ENCODE measurements at places on chromosomes 7 and 10.

DNA sequence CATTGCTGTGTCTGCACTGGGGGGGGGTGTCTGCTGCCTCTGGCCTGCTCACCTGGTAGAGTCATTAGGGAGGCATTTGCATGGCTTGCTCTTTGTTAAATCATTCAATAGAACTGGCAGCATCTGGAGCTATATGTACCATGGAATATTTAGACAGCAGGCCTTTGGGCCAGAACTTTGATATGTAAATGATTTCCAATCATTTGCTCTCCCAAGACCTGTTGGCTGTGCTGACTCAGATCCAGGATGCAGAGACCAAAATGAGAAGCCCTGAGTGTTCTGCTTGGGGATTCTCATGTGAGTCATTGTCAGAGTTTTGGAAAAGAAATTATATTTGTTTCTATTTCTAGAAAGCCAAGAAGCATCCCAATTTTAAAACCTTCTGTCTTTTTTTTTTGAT lies 257.6 kb upstream of the IGFBP3 start:
- no peak for DNase-seq

GRCh38 chr7:99027241-99027640 lies 116.7 kb downstream of the SMURF1 start:
- no peak for DNase-seq

DNA sequence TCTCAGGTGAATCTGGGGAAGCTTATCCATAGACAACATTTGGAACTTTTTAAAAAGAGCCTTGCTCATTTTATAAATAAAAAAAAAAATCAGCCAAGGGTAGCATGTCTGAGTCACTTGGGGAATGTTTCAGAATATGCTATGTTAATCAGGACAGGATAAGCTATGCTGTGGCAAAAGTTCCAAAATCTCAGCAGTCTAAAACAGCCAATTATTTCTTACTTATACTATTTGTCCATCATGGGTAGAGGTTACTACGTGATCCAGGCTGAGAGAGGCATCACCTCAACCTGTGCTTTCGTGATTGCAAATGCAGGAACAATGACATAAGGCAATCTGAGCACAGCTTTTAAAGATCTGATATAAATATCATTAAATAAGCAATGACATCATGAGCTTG lies 6.5 kb downstream of the SLC13A1 start:
- no peak for DNase-seq

DNA sequence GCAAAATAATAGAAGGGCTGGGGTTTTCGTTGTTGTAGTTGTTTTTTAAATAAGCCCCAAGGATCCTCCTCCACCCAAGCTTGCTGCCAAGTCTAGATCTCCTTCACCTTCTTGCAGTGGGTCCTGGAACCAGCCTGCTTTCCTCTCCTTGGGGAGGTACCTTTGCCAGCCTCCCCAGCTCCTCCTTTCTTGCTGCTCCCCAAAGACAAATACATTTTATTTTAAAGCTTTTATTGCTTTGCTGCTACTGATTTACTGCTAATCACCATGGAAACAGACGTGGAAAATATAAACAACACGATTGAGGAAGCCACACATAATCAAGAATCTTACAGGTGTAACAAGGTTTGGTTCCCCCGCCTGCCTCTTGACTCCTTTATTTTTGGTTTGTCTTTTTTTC lies 17.4 kb upstream of the SLF2 start:
- DNase-seq: no peak

- no peak for DNase-seq
These were observed 106.4 kb upstream of the CDCA7L start for GRCh38 chr7:22051886-22052673.

GRCh38 chr10:2837674-2838073 lies 229.7 kb upstream of the PFKP start:
- DNase-seq: no peak

DNA sequence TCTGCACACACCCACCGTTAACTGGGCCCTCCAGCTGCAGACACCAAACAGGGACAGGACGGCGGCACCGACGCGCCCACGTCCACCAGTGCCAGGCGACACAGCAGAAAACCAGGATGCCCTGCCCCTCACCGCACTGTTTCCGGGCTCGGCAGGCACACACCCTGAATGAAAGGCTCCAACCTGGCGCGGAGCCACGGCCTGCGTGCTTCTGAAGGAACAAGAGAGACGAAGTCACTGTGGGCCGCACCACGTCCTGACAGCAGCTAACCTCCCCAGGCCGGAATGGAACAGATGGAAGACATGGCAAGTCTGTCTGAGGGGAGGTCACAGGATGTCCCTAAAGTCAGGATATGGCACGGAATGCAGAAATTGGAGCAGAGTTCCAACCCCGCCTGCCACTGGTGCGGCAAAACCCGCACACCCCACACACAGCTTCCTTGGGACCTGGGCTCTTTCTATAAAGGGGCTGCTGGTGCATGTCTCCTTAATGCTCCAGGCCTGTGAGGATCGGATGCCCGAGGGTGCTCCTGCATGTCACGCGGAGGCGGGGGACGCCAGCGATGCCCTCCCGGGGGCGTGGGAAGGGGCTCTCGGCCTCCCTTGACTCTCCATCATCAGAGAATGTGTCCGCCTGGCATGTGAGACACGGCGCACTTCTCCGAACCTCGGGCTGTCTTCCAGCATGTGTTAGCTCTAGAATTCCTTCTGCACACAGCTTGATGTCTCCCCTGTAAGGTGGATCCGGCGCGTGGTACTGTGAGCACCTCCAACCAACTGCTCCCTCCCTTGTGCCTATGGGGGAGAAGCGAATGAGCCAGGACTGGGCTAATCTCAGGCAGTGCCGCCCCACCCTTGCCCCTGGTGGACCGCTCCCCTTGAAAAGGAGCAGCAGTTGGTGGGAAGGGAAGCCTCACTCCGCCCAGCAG lies 3.9 kb upstream of the GPER1 start:
- no peak for DNase-seq

DNA sequence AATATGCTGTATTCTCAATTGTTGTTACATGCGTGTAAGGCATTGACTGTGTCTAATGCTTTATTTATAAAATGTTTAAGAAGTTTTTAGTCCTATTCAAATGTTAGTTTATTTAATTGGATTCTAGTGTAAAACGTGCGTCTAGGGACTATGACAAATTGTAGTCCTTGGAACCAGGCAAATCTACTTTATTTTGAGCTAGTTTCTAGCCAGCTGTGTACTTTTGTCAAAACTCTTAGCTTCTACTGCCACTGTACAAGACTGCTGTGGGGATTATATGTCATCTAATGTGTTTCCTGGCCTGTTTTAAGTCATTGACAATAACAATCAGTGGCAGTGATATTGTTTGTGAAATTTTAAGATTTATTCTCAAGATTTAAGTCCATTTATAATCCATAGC lies 220.5 kb upstream of the SEMA3D start:
- DNase-seq: no peak

DNA sequence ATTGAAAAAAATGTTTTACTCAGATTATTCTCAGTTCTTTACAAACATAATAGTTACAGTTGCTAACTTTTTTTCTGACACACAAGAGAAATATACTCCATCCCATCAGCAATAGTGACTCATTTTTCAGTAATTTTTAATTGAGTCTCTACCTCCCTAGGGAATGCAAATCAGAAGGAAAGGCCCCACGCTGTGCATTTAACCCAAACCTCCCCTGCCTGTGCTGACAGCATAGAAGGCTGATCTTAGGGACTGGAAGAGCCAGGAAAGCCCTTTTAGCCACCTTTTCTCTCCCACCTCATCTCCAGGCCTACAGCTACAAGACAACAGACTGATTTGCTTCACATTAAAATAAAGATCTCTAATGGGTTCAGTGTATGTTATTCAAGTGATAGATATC lies 24.7 kb upstream of the PIK3CG start:
- no peak for DNase-seq

DNA sequence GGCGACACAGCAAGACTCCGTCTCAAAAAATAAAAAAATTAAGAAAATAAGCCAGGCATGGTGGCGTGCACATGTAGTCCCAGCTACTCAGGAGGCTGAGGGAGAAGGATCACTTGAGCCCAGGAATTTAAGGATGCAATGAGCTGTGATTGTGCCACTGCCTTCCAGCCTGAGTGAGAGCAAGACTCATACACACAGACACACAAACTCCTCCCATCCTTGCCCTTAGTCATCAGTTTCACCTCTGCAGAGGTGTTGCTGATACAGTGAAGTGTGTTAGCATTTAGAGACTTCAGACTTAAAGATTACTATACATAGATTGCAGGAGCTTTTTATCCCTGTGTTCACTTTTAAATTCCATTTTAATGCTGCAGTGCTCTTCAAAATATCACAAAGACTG lies 5.5 kb upstream of the H2AZ2 start:
- no peak for DNase-seq

GRCh38 chr7:17168416-17168815 lies 130.0 kb upstream of the AHR start:
- DNase-seq: no peak

DNA sequence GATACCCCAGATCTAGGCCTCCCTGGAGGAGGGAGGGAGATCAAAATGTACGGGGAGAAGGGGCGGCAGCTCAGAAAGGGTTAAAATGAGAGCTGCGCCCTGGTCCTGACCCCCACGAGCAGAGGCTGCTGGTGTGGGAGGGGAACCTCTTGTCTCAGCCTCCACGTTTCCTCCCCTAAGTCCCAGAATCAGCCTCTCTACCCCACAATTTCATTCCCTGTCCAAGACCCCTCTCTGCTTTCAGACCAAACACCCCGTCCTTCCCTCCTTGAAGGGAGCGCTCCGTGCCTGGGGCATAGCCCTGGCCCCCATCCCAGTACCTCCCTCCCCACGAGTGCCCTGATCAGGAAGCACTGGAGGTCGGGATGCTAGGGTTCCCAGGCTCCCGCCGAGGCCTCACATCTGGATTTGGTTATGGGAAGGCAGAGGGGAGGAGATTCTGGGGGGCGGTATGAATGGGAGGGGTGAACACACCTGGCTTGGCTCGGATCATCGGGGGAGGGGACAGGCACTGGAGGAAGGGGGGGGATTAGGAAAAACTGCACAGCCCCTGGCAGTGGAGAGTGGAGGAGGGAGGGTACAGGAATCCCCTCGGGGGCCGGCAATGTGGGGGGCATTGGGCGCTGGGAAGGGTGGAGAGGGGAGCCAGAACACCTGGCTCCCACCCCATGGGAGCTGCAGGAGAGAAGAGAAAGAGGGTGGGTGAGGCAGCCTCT lies 2.7 kb downstream of the EPHB4 start:
- DNase-seq: no peak

- DNase-seq: no peak
These were observed 139.1 kb downstream of the GATA3 start for GRCh38 chr10:8193546-8193945.

GRCh38 chr7:113188396-113188795 lies 70.0 kb upstream of the SMIM30 start:
- DNase-seq: no peak

GRCh38 chr7:4820967-4821471 lies 40.8 kb downstream of the PAPOLB start:
- no peak for DNase-seq

DNA sequence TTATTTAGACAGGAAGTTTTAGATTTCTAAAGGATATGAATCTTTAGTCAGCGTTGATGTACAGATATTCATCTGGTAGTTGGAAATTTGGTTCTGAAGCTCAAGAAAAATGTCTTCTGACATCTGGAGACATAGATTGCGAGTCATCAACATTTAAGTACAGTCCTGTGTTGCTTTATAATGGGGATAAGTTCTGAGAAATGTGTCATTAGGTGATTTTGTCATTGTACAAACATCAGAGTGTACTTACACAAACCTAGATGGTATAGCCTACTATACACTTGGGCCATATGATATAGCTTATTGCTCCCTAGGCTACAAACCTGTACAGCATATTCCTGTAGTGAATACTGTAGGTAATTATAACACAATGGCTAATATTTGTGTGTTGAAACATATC lies 49.6 kb upstream of the UBN2 start:
- DNase-seq: no peak

DNA sequence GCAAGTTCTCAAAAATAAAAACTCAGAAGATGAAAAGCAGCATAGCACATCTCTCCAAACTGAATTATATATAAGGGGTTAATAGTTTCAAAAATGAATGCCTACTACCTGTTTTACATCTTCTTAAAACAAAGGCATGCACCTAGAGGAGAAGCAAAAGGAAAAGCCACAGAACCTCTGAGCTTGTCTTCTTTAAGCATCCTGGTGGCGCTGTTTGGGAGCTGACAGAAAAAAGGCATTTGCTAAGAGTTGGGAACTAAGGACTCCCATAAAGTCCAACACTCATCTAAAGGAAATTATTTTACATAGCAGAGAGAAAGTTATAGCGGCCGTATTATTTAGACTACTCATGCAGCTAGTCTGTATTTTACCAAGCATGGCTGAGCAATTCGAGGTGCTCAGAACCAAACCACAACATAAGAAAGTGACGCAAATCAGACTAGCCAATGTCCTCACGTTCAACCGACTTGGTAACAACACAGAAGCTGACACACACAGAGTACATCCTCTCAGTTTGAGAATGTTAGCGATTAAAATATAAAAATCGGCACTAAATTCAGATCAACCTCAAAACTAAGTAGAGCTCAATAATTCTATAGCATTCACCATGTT lies 38.8 kb downstream of the PTN start:
- no peak for DNase-seq

DNA sequence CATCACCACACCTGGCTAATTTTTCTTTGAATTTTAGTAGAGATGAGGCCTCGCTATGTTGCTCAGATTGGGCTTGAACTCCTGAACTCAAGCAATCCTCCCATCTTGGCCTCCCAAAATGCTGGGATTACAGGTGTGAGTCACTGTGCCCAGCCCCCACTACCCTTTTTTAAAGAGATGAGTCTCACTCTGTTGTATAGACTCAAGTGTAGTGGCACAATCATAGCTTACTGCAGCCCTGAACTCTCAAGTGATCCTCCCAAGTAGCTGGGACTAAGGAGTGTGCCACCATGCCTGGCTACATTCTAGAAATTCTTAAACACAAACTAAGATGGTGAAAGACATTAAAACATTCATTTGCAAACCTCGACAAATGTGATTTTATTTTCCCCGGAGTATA lies 12.6 kb downstream of the SYPL1 start:
- no peak for DNase-seq

- no peak for DNase-seq
These were observed 104.7 kb downstream of the LSM5 start for GRCh38 chr7:32385316-32385956.

DNA sequence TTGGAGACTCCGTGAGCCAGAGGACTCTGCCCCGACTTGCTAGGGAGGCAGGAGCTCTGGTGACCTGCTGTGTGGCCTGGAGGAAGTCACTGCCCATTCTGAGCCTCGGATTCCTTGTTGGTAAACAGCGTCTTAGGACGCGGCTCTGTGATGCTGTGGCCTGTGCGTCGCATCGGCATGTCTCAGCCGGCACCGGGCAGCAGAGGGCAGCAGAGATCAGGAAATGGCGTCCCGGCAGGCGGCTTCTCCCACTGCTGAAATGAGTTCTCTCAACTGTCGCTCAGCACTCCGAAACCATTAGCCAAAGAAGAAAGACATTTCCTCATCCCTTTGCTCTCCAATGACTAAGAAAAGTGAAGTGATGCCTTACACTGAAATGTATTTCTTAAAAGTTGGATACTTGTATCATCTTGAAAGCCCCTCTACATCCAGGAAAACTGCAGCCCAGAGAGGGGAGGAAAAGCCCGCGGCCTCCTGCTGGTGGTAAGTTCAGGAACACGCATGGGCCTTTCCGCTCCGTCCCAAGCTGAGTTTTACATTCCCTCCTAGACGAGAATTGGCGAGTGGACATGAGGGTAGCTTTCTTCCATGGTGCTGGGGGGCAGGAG lies 91.7 kb downstream of the WDR11 start:
- peak; percentile 41 for DNase-seq

Data from activated T-helper 1 cell treated with Interleukin-2 at 50 U/mL for 16 hours (primary cell).